Body of pancreas (tissue), 4 donors: ENCODE measurements at places on chromosomes 5 and 9. TPM values are rescaled to one million over a fixed set of nuclear protein-coding genes. Genes with fewer than 3 reads are reported as not detected.

Gene KCNN2
- 4.6 TPM for total RNA-seq

Gene RANBP17
- total RNA-seq = 9.1 TPM

Gene FOXI1
- not detected for total RNA-seq

Gene OR4F3
- total RNA-seq = not detected

Gene LCN1
- total RNA-seq = not detected

DNA sequence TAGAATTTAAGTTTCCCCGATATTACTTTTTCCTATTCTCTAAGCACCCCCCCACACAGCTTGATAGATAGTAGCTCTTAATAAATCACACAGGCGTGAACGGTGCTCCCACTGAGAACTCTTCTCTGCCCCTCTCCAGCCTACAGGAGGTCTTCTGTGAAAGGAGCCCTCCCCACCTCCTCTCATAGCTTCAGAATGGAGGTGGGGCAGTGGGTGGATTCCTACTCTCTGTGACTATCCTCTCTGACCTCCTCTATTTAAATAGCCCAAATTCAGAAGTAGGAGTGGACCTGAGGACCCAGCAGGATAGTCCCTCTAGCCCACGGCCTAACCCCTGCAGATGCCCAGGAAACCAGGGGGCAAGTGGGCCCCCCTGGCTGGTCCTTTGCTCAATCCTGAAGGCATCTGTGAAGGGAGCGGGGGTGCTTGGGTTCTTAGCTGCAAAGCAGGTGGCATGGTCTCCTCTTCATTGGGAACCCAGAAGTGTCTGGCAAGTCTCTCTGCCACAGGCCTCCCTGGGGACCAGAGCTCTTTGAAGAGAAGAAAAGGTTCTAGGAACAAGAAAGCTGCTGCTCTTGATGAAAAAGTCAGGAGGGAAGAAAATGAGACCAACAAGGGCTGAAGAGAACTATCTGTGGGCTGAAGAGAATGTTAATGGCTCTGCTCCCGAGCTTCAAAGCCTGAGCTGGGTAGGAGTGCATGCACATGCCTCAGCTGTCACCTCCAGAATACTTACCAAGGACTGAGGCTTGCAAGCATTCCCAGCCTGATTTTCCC lies 21.1 kb upstream of the HSPA9 start:
- no peaks in the 10 kb centered on the region for H3K27me3 ChIP-seq
- no peaks in the 10 kb centered on the region for H3K36me3 ChIP-seq
- DNase-seq = no peak
- no peak overlapping the region for H3K4me3 ChIP-seq
- peaks cover 2% of the 10 kb centered on the region for H3K4me1 ChIP-seq

DNA sequence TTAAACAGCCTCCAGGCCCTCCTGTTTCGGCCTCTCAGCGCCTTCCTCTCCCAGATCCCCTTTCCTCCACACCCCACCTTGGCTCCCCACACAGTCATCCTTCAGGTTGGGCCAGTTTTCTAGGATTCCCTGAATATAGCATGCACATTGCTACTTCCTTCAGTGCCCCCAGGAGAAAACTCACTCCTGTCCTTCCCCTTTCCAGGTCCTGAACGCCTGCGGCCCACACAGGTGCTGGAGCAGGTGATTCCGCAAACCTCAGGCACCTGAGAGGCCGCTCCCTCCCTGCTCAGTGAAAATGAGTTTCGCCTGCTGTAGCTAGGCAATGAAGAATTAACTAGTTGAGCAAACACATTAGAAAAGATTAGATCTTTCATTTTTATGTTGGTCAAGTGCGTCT lies 185.0 kb downstream of the MED10 start:
- H3K4me1 ChIP-seq = no peaks in the 10 kb centered on the region
- no peaks in the 10 kb centered on the region for H3K27me3 ChIP-seq
- no peak overlapping the region for H3K27ac ChIP-seq
- no peaks in the 10 kb centered on the region for H3K36me3 ChIP-seq

GRCh38 chr5:160835376-160835775 lies 16.6 kb downstream of the ATP10B start:
- H3K27ac ChIP-seq = no peak overlapping the region
- H3K27me3 ChIP-seq = no peaks in the 10 kb centered on the region
- no peak overlapping the region for H3K4me3 ChIP-seq
- DNase-seq = no peak
- no peaks in the 10 kb centered on the region for H3K36me3 ChIP-seq

DNA sequence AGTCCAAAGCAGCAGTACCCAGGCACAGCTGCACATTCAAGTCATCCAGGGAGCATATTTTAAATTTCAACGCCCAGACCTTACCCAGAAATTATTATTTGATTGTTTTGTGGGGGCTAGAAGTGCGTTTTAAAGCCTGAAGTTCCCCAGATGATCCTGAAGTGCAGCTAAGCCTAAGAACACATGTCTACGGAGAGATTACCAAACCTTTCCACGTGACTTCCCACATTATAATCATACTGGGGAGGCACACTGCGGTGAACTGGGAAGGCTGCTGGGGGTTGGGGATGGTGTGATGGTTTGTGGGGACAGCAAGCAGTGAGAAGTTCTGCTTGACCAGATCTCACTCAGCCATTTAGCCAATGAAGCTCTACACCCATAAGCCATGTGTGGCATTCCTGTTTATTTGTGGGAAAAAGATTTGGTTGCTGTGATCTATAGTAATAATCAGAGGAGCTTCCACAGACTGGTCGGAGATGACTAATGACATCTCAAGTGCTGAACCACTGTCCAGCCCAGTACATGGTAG lies 93.4 kb upstream of the CDH6 start:
- no peak for DNase-seq
- H3K27me3 ChIP-seq = no peaks in the 10 kb centered on the region
- H3K4me3 ChIP-seq = no peak overlapping the region
- H3K4me1 ChIP-seq = no peaks in the 10 kb centered on the region

DNA sequence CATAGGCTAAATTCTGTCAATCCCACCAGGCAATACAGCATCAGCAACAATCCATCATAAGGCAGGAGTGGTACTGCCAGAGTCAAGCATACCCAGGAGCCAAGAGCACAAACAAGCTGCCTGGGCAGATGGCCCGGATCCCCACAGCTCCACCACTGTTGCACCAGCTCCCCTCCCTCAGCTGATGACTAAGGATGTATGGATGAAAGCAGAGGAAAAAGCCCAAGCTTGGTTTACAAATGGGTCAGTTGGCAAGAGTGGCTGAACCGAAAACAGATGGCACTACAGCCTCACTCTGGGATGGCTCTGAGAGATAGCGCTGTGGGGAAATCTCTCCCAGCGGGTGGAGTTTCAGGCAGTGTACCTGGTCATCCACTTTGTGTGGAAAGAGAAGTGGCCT lies 29.4 kb downstream of the DROSHA start:
- DNase-seq = no peak
- peaks cover 19% of the 10 kb centered on the region for H3K36me3 ChIP-seq
- H3K27ac ChIP-seq = no peak overlapping the region
- no peaks in the 10 kb centered on the region for H3K27me3 ChIP-seq

DNA sequence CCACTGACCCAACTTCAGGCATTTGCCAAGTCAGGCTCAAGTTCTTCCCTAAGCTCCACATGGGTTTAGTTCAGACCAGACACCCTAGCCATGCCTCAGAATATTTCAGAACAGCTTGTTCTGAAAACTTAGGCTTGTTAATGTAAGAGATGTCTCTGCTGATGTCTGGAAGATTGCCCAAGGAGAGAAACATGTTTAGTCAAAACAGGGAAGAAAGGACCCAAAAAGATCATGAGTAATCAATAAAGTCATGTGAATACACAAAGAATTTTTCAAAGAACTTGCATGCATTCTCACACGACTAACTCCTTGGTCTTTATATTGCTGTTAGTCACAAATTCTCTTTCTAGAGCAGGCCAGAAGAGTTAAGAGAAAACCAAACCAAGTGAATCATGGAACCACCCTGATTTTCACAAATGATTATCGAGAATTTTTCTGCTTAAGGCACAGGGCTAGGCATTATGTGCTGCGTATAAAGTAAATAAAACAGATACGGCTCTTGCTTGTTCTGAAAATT lies 158.1 kb upstream of the HMHB1 start:
- H3K36me3 ChIP-seq = no peaks in the 10 kb centered on the region
- H3K27ac ChIP-seq = no peak overlapping the region
- no peaks in the 10 kb centered on the region for H3K4me1 ChIP-seq
- H3K27me3 ChIP-seq = no peaks in the 10 kb centered on the region
